ENCODE measurements at places on chromosomes 1 and 21. TPM values are rescaled to one million over a fixed set of nuclear protein-coding genes. Genes with fewer than 3 reads are reported as not detected.

- H3K4me3 ChIP-seq = no peak overlapping the region
- H3K27ac ChIP-seq = no peak overlapping the region
- H3K27me3 ChIP-seq = no peaks in the 10 kb centered on the region
- DNase-seq = no peak
- no peaks in the 10 kb centered on the region for H3K36me3 ChIP-seq
- H3K4me1 ChIP-seq = peaks cover 14% of the 10 kb centered on the region
These were observed 143.7 kb downstream of the KCNT2 start for GRCh38 chr1:196464480-196464941.

The OR2T11 gene
- not detected for total RNA-seq

The VAV3 gene
- 10.0 TPM for total RNA-seq

DNA sequence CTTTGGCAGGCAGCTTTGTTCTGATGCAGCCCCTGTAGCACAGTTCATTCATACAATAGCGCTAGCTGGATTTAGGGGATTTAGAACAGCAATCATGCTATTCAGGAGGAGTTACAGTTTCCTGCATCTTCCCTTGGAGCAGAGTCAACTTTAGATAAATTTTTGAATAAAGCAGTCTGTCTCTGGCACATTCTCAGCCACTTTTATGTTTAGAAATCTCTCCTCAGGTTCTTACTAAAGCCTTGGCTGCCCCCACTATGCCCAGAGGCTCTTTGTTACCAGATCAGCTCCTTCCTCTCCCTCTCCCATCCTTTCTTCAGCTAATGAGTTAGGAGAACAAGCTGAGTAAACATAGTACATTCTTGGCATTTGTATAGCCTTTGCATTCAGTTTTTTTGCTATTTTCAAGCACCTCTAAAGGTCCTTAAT is 17.0 kb upstream of the PIGC start:
- no peak overlapping the region for H3K4me3 ChIP-seq
- no peaks in the 10 kb centered on the region for H3K36me3 ChIP-seq
- no peak for DNase-seq

DNA sequence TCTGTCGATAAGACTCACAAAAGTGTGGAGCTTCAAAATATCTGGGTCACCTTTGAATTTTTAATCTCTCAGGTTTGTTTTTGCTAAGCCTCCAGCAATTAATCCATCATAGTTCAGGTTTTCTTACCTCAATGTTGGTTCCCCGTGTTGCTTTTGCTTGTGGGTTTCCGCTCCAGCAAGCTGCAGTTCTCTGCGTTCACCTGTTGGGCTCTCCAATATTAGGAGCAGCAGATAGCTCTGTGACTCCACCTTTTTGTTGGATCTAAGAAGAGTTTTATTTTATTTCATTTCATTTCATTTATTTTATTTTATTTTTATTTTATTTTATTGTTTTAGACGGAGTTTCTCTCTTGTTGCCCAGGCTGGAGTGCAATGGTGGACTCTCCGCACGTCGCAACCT is 335.5 kb downstream of the COL11A1 start:
- H3K4me1 ChIP-seq = no peaks in the 10 kb centered on the region
- DNase-seq = no peak
- no peaks in the 10 kb centered on the region for H3K36me3 ChIP-seq
- H3K4me3 ChIP-seq = no peak overlapping the region

GRCh38 chr1:14759042-14759818 is 160.7 kb downstream of the KAZN start:
- peak overlapping the region; percentile 85 for H3K27ac ChIP-seq
- peaks cover 51% of the 10 kb centered on the region for H3K4me1 ChIP-seq
- no peak for DNase-seq
- no peaks in the 10 kb centered on the region for H3K36me3 ChIP-seq

The SGIP1 gene
- total RNA-seq = 2.6 TPM

DNA sequence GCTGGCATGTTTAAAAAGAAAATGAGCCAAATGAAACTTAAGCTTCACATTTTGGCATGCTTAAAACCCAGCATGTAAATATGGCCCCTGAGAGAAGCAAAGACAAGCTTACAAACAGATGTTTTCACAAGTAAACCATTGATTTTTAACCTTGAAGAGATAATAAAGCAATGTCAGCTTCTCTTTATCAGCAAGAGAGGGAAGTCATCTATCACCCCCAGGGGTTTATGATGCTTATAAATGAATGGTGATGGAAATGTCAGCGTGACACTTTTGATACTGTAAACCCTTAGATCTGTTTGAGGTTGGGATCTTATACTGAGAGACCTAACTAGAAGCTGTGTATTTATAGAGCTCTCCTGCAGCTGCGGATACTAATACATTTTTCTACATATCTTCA is 471.3 kb downstream of the PLA2G4A start:
- no peak for DNase-seq
- no peaks in the 10 kb centered on the region for H3K36me3 ChIP-seq
- H3K27ac ChIP-seq = no peak overlapping the region
- no peak overlapping the region for H3K4me3 ChIP-seq
- H3K27me3 ChIP-seq = peaks cover 6% of the 10 kb centered on the region

DNA sequence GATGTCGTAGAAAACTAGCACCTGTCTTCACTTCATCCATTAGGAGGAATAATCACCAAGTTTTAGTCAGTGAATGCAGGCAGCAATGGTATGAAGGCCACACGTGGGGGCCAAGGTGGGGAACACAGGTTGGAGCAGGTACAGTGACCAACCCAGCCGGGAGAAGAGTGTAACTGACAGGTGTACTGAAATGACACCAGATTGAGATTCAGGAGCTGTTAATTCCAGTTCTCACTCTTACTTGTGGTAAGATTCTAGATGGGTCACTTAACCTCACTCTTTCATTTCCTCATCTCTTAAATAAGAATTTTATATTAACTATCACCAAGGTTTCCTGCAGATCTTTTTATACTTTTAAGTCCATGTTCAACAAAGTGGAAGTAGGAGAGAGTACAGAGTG is 206.2 kb upstream of the PTBP2 start:
- DNase-seq = no peak
- no peak overlapping the region for H3K4me3 ChIP-seq
- peaks cover 21% of the 10 kb centered on the region for H3K4me1 ChIP-seq
- no peak overlapping the region for H3K27ac ChIP-seq
- H3K36me3 ChIP-seq = no peaks in the 10 kb centered on the region

The NUDT4B gene
- total RNA-seq = 1.3 TPM

The LENEP gene
- total RNA-seq = 0.52 TPM

- no peaks in the 10 kb centered on the region for H3K27me3 ChIP-seq
- no peak for DNase-seq
- H3K4me3 ChIP-seq = no peak overlapping the region
- no peaks in the 10 kb centered on the region for H3K4me1 ChIP-seq
- H3K36me3 ChIP-seq = no peaks in the 10 kb centered on the region
These were observed 1332.5 kb downstream of the KCNT2 start for GRCh38 chr1:195275710-195276109.

DNA sequence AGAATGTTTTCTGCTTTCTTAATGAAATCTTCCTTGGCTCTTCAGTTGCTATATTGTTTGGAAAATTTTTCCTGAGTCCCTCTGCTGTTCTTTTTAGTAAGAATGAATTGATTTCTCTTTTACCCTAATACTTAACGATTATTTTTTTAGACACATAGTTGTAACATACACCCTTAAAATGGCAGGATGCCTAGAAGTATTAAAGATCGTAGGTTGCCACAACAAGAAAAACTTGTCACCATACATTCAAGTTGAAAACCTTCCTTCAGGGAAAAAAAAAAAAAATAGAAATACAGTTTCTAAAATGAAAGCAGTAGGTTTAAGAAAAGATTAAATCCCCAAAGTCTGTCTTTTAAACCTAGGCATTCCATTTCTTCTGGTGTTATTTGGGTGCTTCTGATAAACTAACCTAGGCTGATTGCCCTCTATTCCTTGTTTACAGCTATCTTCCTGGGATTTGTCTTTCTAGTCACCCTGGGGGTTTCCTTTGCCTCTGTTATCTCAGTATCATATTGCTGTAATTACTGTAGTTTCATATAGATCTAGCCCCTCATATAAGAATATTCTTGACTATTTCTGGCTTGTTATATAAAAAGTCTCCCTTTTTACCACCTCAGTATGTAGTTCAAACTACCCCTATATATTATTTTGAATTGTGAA is 16.8 kb downstream of the SUCO start:
- H3K27me3 ChIP-seq = no peaks in the 10 kb centered on the region
- no peak for DNase-seq
- peaks cover 31% of the 10 kb centered on the region for H3K4me1 ChIP-seq
- H3K4me3 ChIP-seq = peak overlapping the region; percentile 62

DNA sequence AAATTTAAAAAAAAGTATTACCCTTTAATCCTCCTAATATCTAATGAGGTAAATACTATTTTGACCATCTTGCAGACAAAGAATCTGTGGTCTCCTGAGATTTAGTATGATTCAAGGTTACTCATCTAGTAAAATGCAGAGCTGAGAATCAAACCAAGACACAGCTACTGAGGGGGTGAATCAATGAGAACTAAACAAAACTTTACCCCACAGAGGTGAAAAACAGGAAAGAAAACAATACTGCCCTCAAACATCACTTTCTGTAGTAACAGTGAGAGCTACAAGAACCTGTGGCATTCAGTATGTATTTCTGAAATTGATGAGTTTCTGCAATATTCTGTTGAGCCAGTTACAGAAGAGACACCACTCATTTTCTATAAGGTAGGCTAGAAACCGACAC is 85.1 kb downstream of the JAK1 start:
- H3K27me3 ChIP-seq = no peaks in the 10 kb centered on the region
- no peak overlapping the region for H3K27ac ChIP-seq
- peaks cover 7% of the 10 kb centered on the region for H3K4me1 ChIP-seq
- H3K4me3 ChIP-seq = no peak overlapping the region
- peaks cover 14% of the 10 kb centered on the region for H3K36me3 ChIP-seq

DNA sequence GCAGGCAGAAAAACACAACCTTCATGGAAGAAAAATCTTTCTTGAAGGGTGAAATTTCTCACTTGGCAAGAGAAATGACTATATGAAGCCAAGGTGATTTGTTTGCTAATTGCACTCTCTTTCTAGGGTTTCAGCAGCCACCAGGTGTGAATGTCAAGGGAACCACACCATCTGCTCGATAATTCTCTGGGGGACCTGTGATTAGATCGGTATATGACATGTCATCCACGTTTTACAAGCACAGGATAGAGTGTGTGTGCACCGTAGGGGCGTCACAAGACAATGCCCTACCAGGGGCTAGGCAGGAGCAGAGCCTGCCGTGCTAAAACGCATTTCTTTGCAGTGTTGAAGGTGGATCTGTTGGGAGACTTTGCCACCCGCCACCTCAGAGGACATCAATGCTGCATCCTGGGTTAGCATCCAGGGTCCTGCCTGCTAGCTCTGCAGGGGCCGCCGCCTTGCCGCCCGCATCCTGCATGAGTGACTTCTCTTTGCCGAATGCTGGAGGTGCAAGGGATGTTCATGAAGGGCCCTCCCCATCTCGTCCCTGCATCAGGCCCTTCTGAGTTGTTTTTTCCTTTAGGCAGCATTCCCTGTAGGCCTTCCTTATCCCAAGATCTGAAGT is 37.8 kb upstream of the CCSAP start:
- no peak overlapping the region for H3K27ac ChIP-seq
- no peak overlapping the region for H3K4me3 ChIP-seq

The PLEKHA6 gene
- total RNA-seq = 37.8 TPM

- no peaks in the 10 kb centered on the region for H3K4me1 ChIP-seq
- no peaks in the 10 kb centered on the region for H3K36me3 ChIP-seq
These were observed 14.1 kb upstream of the C1orf87 start for GRCh38 chr1:60087681-60088080.

DNA sequence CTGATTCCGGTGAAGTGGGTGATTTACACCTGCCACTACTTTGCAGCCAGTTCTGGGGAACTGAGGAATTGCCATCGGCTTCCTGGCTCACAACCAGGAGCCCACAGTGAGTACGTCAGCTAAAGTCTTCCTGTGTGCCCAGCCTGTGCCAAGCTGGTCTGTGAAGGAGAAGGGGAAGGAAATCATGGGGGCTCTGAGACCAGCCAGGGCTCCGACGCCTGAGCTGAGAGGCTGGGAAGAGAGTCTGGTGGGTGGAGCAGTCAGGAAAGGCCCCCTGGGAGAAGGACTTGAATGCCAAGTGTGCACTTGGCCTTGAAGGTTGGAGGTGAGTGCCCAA is 1.2 kb downstream of the LURAP1 start:
- no peaks in the 10 kb centered on the region for H3K36me3 ChIP-seq
- peaks cover 20% of the 10 kb centered on the region for H3K4me1 ChIP-seq
- H3K27me3 ChIP-seq = peaks cover 7% of the 10 kb centered on the region

The INAVA gene
- total RNA-seq = 37.6 TPM

DNA sequence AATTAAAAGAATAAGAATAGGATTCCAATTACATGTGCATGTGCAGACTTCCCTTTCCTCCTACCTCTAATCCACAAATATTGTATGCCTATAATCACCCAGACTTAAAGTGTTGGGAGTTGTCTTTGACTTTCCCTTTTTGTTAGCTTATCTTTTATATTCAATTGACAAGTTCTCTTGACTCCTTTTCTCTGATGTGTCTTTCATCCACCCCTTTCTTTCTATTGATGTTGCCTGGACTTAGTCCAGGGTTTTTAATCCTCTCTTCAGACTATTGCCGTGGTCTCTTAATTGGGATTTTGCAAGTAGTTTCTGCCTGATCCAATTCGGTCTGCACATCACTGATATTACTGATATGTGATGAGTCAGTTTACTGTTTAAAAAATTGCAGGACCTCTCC is 170.9 kb downstream of the LHX8 start:
- H3K36me3 ChIP-seq = no peaks in the 10 kb centered on the region
- H3K4me1 ChIP-seq = no peaks in the 10 kb centered on the region
- no peak for DNase-seq
- no peak overlapping the region for H3K4me3 ChIP-seq
- no peak overlapping the region for H3K27ac ChIP-seq

- no peaks in the 10 kb centered on the region for H3K4me1 ChIP-seq
- no peak overlapping the region for H3K27ac ChIP-seq
- no peaks in the 10 kb centered on the region for H3K36me3 ChIP-seq
- H3K27me3 ChIP-seq = no peaks in the 10 kb centered on the region
- no peak for DNase-seq
These were observed 22.4 kb upstream of the CCDC27 start for GRCh38 chr1:3729594-3730542.

DNA sequence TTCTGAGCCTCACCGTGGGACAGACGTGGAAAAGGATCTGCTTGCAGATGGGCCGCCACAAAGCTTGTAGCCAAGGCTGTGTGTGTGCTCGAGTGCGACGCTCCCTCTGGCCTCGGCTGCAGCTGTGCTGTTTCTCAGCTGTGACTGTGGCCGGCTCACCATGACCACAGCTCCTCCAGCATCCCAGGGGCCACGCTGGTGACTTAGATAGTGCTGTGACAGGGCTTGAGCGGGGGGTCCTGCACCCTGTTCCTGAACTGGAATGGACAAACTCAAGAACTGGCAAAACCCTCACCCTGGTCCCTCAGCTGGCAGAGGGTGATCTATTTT is 17.4 kb upstream of the ACTRT2 start:
- no peaks in the 10 kb centered on the region for H3K27me3 ChIP-seq
- no peaks in the 10 kb centered on the region for H3K36me3 ChIP-seq
- no peaks in the 10 kb centered on the region for H3K4me1 ChIP-seq
- H3K4me3 ChIP-seq = no peak overlapping the region
- no peak for DNase-seq
- H3K27ac ChIP-seq = no peak overlapping the region

DNA sequence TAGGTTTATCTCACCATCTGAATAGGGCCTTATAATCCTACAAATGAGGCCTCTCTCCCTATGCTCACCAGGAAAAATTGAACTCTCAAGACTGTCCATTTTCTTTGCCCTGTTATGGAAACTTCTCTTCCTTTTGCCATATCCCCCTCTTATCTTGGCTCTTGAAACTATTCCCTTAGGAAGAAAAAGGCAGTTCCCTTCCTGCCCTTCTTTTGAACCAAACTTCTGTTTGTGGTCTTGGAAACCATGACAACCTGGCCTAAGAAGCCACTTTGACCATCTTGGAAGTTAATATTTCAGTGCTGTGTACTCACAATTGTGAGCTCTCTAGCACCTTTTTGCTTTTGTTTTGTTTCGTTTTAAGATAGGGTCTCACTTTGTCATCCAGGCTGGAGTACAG is 40.0 kb downstream of the ATP2B4 start:
- peaks cover 59% of the 10 kb centered on the region for H3K4me1 ChIP-seq
- no peaks in the 10 kb centered on the region for H3K27me3 ChIP-seq
- peaks cover 23% of the 10 kb centered on the region for H3K36me3 ChIP-seq

The CD1B gene
- total RNA-seq = not detected

The MAGOH gene
- 55.0 TPM for total RNA-seq

The KRTAP19-3 gene
- not detected for total RNA-seq
